ENCODE measurements at places on chromosomes 3 and 15. TPM values are rescaled to one million over a fixed set of nuclear protein-coding genes. Genes with fewer than 3 reads are reported as not detected.

DNA sequence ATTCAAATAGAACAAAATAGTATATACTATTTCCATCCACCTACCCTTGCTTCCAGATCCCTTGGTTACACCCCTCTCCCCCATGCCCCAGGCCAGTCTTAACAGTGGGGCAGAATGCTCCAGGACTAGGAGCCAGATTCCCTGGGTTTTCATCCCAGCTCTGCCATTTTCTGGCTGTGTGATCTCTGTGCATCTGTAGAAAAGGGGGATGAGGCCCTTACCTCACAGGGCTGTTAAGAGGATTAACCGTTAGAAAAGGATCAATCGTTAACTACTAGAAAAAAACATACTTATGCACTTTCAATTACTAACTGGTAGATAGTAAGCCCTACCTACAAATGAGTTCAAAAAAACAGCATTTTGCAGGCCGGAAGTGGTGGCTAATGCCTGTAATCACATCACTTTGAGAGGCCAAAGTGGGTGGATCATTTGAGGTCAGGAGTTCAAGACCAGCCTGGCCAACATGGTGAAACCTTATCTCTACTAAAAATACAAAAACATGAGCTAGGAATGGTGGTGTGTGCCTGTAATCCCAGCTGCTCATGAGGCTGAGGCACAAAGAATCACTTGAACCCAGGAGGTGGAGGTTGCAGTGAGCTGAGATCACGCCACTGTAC lies 11.7 kb downstream of the EBLN2 start:
- DNase-seq, result peak; percentile 28

DNA sequence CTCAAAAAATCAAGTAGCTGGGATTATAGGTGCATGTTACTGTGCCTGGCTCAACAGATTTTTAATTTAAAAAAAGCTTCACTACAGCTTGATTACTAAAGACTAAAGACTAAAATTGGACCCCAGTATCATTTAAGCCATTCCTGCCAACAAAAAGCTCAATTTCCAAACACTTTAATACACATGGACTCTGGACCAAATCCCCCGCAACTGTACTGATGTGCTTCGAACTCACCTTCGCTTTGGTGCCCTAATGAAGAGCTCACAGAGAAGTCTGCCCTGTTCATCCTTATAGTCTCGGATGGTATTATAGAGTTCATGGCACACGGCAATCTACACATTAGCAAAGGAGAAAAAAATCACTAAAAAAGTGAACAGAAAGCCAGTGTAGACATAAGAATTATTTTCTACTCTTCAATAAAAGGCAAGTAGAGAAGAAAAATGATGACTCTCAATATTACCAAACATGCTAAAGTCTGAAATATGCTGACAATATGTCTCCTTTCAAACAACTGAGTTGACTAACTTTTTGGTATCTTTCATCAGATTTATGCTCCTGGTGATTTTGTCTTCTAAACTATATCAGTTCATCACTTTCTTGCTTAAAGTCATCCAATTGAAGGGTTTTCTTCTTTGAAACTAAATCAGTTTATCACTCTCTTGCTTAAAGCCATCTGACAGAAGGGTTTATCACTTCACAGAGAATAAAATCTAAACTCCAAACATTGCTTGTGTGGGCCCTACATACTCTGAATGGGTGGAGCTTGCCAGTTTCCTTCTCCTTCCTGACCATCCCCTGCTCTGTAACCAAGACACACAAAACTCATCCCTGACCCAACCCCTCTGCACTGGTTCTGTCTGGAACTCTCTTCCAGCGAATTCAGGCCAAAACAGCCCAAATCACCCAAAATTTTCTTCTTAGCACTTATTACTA lies 7.2 kb downstream of the PBRM1 start:
- DNase-seq, result no peak

The TOPAZ1 gene
- not detected for total RNA-seq

DNA sequence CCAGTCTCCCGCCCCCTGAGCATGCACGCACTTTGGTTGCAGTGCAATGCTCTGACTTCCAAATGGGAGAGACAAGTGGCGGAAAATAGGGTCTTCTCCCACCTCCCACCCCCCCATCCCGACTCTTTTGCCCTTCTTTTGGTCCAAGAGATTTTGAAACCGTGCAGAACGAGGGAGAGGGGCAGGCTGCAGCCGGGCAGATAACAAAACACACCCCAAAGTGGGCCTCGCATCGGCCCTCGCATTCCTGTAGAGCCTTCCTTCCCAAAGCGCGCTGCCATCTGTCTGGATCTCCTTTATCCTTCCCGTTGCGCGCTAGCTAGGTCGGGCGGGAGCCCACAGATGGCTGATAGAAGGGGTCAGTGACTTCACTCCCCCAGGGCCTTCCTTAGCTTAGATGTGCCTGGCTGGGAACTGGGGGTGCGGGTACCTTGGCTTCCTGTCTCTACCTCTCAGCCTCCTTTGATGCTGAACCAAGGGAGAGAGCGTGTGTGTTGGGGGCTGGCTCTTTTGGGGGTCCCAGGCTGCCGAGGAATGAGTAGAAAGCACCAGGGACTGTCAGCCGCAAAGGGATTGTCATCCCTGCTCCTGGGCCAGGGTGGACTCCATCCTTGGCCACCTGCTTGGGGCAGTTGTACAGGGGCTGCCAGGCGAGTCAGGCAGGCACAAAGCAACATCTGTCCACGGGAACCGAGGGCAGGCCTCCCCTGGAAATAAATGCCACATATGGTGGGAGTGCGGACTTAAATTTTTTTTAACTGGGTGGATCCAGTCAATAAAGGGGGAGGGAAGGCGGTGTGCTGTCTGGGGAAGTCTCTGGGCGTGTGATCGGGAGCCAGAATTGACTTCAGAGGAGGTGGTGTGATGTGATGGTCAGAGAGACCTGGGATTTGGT lies 1.8 kb downstream of the SMAD3 start:
- DNase-seq, result peak; percentile 65

The MBD4 gene
- 30.0 TPM for total RNA-seq

The SMCO1 gene
- under 0.01 TPM for total RNA-seq

- no peak for DNase-seq
Observed at GRCh38 chr15:20368974-20369373, 172.6 kb downstream of the GOLGA6L6 start.

DNA sequence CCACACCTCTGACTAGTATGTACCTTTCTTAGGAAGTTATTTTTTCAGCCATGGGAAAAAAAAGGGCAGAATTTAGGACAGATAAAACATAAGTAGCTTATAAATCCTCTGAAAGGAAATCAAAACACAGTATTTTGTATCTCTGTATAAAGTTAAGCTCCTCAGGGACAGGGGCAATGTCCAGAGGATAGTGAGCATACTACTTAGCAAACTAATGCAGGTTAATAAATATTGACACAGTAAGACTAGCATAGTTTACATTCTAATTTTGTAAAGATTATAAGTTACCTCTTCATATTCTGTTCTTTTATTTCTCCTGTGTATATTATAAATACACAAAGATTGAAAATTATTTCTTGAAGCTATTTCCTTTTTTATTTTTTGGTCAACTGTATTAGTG lies 2.1 kb downstream of the UBE3A start:
- no peak for DNase-seq

DNA sequence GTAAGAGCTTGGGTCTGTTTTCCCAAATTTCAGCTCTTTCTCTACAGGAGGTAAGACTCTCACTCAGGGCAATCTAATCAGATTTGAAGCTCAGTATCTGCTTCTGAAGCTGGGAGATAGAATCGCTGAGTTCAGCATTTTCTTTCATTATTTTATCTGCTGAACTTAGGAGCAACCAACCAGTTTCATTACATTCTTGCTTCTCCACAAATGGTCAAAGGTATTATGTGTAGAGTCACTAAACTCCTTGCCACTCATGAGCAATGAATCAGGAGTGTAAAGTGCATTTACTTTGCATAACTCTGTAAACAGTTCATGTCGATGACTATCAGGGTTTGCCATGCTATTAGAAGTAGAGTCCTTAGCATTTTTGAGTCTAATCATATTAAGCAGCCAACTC lies 249.4 kb downstream of the CHL1 start:
- DNase-seq, result no peak

DNA sequence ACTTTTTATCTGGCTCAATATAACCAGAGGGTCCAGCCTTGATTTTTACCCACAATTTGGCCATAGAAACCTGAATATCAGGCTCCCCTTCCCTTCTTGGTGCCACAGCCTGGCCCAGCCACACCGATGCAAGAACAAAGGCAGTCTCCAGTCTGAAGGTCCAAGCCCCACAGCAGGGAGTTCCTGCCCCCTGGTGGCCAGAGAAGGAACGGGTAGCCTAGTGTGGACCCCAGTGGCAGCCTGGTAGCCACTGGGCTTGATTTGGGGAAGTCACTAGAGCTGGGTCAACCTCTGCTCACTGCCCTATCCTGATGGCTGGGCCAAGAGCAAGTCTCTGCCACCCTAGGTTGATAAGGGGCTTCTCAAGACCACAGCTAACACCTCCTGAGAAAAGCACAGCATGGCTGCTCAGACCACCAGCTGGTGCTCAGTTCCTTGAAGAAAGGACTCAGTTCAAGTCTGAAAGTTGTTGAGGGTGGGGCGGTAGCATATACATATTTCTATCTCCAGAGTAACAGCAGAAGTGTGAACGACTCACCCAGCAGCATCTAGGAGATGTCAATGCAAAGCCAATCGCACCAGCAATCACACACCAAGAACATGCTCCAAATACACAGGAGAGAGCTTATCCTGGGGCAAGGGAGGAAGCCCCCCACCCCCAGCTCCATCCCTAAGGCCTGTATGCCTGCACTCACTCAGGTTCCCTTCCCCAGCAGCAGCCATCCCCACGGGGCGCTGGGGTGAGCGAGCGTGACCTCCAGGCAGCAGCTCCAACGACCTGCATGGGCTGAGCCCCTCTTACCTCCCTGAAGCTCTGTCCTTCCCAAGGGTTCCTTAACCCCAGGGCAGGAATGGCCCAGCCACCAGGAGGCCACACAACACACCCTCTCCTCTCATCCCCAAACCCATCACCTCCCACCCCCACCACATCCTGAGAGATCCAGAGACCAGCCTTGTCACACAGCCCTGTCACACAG lies 7.6 kb downstream of the PFKFB4 start:
- DNase-seq, result peak; percentile 72

DNA sequence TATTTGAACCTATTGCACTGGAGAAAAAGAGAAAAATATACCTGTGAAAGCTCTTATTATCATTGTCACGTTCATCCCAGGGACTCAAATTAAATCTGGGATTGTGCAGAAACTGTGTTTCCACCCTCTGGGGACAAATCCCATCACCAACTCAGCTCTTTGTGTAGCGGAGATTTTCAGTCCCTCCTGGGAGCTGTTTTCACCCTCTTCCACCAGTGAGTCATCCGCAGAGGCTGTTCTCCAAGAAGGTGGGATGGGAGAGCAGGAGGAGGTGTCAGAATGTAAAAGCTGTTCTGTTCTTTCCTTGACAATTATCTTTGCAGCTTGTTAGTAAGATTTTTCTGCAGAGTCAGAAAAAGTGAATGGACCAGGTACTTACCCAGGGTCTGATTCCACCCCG lies 28.0 kb downstream of the SV2B start:
- DNase-seq, result no peak

- no peak for DNase-seq
Observed at GRCh38 chr3:47573190-47574172, 5.2 kb downstream of the CSPG5 start.

DNA sequence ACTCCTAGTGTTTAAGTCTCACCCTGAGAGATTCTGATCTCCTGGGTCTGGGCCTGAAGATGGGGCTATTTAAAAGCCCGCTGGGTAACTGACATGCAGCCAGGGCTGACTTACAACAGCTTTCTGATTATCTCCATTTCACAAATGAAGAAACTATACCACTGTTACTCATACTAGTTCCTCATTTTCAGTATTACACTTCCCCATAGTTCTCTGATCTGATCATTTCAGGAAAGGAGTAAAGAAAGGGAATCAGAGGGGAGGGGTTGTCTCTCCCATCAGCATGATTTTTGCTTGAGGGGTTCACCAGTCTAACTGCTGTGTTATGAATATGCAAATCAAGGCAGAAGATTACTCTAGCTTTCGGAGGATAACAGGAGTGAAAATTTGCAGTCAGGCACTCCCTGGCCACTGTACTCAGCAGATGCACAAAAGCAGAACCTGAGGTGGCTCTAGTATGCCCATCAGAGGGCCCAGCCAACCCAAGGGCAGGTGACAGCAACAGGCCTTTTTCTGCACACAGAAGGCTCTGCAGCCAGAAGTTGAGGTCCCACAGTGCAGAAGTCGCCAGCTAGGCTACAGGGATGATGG lies 59.4 kb downstream of the DAPK2 start:
- no peak for DNase-seq

DNA sequence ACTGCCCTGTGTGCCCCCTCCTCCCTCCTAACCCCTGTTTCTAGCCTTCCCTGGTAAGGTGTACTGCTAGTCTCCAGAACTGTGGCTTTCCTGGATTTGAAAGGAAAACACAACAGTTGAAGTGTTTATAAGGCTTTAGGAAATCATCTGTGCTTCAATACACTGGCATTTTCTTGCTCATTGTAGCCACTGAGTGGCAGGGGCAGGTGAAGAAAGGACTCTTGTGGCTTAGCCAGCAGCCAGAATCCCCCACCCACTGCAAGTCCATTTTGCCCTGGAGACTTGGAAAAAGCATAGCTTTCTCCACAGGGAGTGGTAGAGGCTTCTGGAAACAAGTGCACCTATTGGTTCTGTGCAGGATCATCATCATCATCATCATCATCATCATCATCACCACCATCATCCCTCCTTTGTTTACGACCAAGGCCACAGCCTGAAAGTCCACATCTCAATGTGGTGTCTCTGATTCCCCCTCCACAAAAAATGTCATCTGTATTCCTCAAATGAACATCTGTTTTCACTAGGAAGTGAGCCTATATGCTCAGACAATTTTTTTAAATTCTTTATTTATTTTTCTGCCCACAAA lies 33.4 kb downstream of the AQP9 start:
- no peak for DNase-seq

DNA sequence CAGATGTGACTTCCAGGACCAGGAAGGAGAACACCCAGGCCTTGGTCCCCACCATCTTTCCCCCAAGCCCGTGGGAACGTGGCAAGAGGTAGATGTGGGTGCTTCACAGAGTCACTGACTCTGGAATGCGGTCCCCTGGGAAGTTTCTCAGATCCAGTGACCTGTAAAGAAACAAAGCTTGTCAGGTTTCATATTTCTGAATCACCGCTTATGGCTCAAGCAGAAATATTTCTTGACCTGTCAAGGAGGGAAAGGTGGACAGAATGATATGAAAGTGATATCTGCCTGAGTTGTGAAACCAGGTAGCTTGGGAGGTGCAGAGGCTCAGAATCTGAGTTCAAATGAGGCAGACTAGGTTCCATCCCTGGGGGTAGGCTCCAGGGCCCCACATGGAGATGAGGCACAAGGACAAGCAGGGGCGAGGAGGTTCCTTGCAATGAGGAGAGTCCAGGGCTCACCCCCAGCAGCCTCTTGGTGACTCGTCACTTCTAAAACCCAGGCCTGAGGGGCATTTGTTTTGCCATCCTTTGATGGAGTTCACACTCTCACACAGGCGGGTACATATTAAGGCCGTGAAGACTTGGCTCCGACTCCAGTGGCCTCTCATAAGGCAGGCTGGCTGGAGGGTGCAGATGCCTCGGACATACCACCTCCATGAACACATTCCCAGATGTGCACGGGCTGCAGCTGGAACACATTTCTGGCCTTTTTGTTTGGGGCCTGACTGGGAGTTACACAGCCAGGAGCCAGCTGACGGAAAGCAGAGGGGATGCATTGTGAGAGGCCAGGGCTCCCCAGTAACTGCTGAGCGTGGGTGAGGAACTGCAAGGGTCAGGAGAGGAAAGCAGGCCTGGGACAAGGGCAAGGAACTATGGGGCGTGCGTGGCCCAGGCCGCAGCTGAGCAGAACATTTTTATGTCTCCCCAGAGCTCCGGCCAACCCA lies 1.3 kb downstream of the CILP start:
- peak; percentile 34 for DNase-seq

- no peak for DNase-seq
Observed at GRCh38 chr3:150061288-150062024, 90.8 kb upstream of the PFN2 start.

- DNase-seq, result no peak
Observed at GRCh38 chr3:126466886-126467610, 8.6 kb downstream of the ZXDC start.

The IFT122 gene
- 21.3 TPM for total RNA-seq
